Fibroblast of upper back skin (primary cell): ENCODE measurements at places on chromosomes 2 and 18.

- DNase-seq, result peak; percentile 7
Observed at GRCh38 chr18:63545000-63545399, 2.8 kb downstream of the SERPINB12 start.

GRCh38 chr2:127187831-127188230, 32.3 kb downstream of the CYP27C1 start:
- DNase-seq, result no peak

GRCh38 chr2:100013892-100014677, 128.3 kb downstream of the AFF3 start:
- DNase-seq, result peak; percentile 99

DNA sequence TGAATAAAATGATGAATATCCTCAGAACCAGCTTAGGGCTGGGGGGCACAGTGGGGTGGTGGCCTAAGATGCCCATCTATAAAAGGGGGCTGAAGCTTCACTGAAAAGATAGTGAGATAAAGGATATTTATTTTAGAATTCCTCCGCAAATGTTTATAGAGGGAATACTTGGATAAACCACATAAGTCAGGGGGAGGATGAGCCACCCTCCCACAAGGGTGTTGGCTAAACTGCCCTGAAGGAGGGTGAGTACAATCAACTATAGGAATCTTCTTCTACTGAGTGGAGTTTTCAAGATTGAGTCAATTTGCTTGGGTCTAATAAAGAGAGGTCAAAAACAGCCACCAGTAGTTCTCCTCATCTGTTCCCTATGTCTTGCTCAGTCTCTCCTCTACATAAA, 114.5 kb upstream of the TANK start:
- no peak for DNase-seq

DNA sequence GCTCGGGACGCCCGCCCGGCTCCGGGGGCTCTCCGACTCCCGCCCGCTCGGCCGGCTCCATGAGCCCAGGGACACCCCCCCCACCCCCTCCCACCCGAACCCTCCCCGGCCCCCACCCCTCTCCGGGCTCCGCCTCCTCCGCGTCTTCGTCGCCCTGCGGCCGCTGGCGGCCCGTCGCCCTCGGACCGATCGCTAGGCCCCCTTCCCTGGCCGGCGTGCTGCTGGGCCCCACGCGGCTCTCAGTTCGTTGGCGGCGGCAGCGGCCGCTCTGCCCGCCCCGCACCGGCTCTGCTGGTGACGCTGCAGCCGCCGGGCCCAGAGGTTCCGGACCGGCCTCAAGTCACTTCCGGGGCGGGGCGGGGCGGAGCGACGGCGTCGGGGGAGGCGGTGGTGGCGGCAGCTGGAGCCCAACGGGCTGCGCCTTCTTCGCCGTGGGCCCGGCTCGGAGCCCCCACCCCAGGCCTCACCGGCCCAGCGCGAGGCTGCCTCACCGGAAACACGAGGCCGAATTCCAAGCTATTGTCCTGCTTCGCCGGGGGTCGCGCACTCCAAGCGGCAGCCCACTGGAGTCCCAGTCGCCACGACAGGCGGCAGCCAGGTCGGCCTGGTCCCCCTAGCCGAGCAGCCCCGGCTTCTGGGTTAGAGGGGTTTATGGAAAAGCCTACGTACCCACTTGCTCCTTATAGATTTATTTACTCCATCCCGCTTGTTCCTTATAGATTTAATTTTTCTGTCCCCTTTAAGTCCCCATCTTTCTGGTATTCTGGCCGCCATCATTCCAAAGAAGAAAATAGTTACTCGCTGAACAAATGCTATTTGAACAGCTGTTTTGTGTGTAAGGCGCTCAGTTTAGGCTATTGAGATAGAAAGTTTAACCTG, at the start of gene PSME4:
TSS of gene PSME4 (minus strand) at position 270 of the 879 bp plus-strand sequence. CDS start at position 61, 209 bp downstream.
- peak; percentile 89 for DNase-seq

GRCh38 chr18:43847164-43848091, 570.1 kb upstream of the SYT4 start:
- DNase-seq, result peak; percentile 62

GRCh38 chr2:232030229-232030628, 68.7 kb downstream of the DIS3L2 start:
- no peak for DNase-seq

GRCh38 chr2:8196316-8196715, 485.5 kb upstream of the ID2 start:
- DNase-seq, result peak; percentile 67
